ENCODE measurements at places on chromosomes 5 and 9. TPM values are rescaled to one million over a fixed set of nuclear protein-coding genes. Genes with fewer than 3 reads are reported as not detected.

SHISAL2B gene
- total RNA-seq, result not detected

BARHL1 gene
- not detected for total RNA-seq

ZNF883 gene
- total RNA-seq, result 0.32 TPM

CXCL14 gene
- total RNA-seq, result not detected

SHC3 gene
- total RNA-seq, result 1.9 TPM

EIF4EBP3 gene
- total RNA-seq, result 0.32 TPM

LHX3 gene
- total RNA-seq, result not detected

DAP gene
- total RNA-seq, result 36.4 TPM

ARL10 gene
- 8.1 TPM for total RNA-seq

NUTM2G gene
- total RNA-seq, result not detected

HTR1A gene
- total RNA-seq, result not detected

NEURL1B gene
- 0.32 TPM for total RNA-seq

MAMDC2 gene
- 6.5 TPM for total RNA-seq

CCDC152 gene
- total RNA-seq, result 2.9 TPM

CDK7 gene
- total RNA-seq, result 64.3 TPM

GARNL3 gene
- total RNA-seq, result 2.6 TPM

MEIKIN gene
- total RNA-seq, result not detected

TOR4A gene
- 39.0 TPM for total RNA-seq

ENHO gene
- not detected for total RNA-seq

CD14 gene
- 1.2 TPM for total RNA-seq

IFNA13 gene
- not detected for total RNA-seq

LURAP1L gene
- 3.9 TPM for total RNA-seq

SLC36A2 gene
- total RNA-seq, result not detected

PCA3 gene
- total RNA-seq, result under 0.01 TPM

TOR1B gene
- total RNA-seq, result 22.7 TPM

OLFML2A gene
- 0.32 TPM for total RNA-seq

FBP2 gene
- total RNA-seq, result not detected

SLC4A9 gene
- not detected for total RNA-seq

SARDH gene
- total RNA-seq, result 0.91 TPM

EQTN gene
- total RNA-seq, result not detected

C9orf43 gene
- 0.15 TPM for total RNA-seq

ANKRD31 gene
- not detected for total RNA-seq

ACSL6 gene
- total RNA-seq, result not detected

RFESD gene
- total RNA-seq, result 1.3 TPM

OBP2B gene
- total RNA-seq, result not detected

OXCT1 gene
- total RNA-seq, result 40.3 TPM

ZFP2 gene
- total RNA-seq, result 0.65 TPM

INSL6 gene
- total RNA-seq, result not detected

RNF183 gene
- not detected for total RNA-seq

APBA1 gene
- 1.6 TPM for total RNA-seq

OGN gene
- not detected for total RNA-seq

PPP3R2 gene
- not detected for total RNA-seq

FAM170A gene
- total RNA-seq, result not detected

PCDHGB5 gene
- 6.1 TPM for total RNA-seq

CLTA gene
- total RNA-seq, result 378 TPM

C5 gene
- total RNA-seq, result 2.3 TPM

PCDHGA8 gene
- 0.97 TPM for total RNA-seq

ANXA2R gene
- 3.6 TPM for total RNA-seq

TNFAIP8 gene
- 12.3 TPM for total RNA-seq

PPIP5K2 gene
- total RNA-seq, result 33.5 TPM

CHSY3 gene
- 21.9 TPM for total RNA-seq

ELAVL2 gene
- total RNA-seq, result not detected

C9orf153 gene
- total RNA-seq, result not detected

ADAMTSL2 gene
- total RNA-seq, result under 0.01 TPM

PCDHGA2 gene
- total RNA-seq, result 0.65 TPM

All from epithelial cell of umbilical artery (primary cell).